ELF-1 (cell line): ENCODE measurements at places on chromosomes 7 and 10.

DNA sequence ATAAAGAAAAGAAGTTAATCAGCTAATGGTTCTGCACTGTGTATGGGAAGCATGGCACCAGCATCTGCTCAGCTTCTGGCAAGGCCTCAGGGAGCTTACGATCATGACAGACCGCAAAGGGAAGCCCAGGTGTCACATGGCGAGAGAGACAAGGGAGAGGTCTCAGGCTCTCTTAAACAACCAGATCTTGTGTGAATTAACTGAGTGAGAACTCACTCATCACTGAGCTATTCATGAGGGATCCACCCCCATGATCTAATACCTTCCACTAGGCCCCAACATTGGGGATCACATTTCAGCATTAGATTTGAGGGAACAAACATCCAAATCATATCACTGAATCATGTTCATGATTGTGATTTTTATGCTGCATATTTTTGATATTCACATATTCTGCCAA lies 5.8 kb downstream of the USP54 start:
- no peak for DNase-seq

DNA sequence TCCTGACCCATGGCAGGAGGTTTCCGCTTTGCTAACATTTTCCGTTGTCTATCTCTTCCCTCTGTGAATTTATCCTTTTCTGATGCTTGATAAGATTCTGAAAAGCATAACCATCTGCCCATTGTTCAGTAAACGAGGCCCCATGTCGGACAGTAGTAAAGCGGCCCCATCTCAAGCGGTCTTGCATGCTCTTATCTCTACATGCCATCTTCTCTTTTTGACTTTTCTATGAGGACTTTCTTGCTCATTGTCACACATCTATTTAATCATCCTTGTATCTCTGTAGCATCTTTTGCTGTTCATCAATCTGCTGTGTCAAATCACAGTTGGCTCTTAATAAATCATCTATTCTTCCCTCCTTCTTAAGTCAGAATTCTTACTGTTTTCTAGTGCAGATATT lies 37.6 kb downstream of the ZNF248 start:
- no peak for DNase-seq

DNA sequence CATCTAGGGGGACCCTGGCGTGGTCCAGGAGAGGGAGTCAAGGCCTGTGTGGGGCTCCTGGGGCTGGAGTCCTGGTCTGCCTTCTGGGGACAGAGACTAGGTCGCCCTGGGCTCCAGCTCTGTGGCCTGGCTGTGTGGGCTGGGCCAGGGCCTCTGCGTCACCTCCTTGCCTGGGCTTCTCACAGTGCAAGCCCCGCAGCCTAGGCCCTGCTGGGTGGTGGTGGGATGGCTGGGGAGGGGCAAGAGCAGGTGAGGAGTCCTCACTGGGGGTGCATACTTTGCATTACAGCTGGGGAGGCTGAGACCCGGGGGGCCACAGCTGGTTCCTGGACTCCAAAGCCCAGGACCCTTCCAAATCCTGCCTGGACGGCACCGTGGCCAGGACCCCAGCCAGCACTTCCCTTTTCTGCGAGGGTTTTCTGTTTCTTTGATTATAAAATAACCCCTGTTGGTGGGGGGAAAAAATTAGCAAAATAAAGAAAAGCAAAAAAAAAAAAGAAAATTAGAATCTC lies 23.5 kb downstream of the PWWP2B start:
- no peak for DNase-seq

DNA sequence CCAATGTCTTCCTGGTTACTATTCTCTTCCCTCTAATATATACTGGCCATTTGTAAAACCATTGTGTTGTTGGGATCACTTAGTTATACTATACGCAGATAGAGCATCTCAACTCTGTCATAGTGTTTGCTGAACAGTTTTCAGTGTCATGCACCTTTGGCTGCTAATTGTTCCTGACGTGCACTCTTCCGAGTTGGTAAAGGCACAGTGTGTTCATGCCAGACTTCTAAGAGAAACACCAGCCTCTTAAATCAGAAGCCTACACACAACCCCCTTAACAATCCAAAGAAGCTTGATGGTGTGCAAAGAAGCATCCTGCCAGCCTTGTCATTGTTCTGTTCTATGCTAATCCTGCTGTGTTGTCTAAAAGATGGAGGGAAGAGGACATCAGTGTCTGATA lies 131.1 kb downstream of the MAPK8 start:
- no peak for DNase-seq

DNA sequence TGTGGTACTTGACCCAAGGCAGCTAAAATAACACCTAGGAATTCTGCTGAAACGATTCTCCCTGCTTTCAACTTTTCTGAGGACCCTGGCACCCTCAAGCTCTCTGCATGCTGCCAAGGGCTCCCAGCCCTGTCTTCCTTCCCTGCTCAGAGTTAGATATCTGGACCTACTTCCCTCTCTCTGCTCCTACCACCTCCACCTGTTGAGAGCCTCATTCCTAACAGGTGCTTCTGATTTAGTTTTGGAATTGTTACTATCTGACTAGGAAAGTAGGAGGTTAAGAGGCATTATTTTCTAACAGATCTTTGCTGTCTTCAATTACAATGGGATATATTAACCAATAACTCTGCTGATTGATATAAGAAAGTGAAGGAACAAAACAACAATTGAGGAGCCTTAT lies 253.8 kb downstream of the FZD1 start:
- no peak for DNase-seq

DNA sequence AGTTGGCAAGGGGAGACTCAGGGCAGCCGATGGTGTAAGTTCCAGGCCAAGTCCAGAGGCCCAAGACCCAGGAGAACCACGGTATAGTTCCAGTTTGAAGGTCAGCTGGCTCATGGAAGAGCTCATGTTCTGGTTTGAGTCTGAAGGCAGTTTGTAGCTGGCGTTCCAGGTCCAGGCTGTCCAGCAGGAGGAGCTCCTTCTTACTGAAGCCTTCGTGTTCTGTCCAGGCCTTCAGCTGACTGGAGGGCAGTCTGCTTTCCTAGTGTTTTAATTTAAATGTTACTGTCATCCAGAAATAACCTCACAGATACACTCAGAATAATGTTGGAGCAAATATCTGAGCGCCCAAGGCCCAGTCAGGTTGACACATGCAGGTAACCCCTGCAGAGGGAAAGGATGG lies 4.2 kb downstream of the SUN1 start:
- DNase-seq, result peak; percentile 49

GRCh38 chr10:131452926-131453720 lies 141.6 kb upstream of the TCERG1L start:
- peak; percentile 85 for DNase-seq

- DNase-seq, result no peak
Measured at GRCh38 chr7:33155811-33156210, 26.4 kb downstream of the BBS9 start.

GRCh38 chr10:25226775-25227682 lies 52.2 kb downstream of the GPR158 start:
- DNase-seq, result peak; percentile 47

GRCh38 chr10:3807211-3807927 lies 22.4 kb upstream of the KLF6 start:
- DNase-seq, result peak; percentile 90

DNA sequence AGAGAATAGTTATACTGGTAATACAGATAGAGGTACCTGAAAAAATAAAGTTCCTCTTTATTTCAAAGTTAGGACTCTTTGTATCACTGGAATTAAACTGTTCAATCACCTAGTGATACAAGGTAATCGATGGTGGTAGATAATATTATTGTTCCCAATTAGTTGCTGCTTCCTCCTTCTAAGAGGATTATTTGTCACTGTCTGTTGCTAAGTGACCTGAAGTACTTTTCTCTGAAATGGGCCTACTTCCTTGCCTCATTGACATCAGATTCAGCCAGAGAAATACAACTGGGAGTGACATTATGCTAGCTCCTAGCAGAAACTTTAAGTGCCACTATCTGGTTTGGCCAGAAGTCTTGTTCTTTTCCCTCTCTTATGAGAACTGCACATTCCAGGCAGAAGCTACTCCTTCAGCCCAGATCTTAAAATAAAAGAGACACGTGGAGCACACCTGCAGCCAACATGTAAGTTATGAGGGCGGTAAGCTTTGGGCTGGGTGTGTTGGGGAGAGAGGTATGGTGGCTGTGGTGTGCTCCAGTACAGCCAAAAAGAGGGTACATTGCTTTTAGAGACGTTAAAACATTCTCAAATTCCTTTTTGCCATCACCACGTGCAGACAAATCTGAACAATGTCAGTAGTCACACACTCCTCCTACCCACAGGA lies 54.8 kb downstream of the MINDY3 start:
- no peak for DNase-seq

GRCh38 chr10:86091216-86091615 lies 275.4 kb downstream of the GRID1 start:
- peak; percentile 37 for DNase-seq

DNA sequence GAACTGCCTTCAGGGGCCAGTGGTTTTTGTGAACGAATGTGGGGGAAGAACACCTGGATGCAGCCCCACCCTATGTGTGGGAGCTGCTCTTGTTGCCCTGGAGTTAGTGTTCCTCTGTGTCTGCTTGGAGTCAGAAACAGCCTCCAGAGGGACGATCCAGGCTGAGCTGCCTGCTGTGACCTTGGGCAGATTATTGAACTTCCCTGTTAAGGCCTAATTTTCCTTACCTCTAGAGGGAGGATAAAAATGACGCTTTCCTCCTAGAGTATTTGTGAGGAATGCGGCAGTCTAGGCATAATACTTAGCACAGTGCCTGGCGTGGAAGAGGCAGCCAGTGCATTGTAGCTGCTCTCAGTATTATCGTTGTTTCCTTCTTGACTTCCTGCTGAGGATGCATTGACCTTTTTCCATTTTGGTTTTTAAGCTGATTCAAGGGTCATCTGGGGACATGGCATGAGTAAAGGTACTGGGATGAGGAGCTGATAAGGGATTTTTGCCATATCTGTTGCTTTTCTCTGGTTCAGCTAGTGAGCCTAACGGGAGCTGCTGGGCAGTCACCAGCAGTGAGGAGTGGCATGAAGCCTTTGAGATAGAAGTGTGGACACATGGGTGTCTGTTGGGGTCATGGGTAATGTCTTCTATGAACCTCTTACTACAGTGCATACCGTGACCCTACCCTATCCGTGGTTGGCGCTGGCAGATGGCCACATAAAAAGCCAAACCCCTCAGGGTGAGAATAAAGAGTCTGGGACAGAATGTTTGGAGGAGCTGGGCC lies 6.4 kb downstream of the ZFYVE27 start:
- DNase-seq, result no peak

DNA sequence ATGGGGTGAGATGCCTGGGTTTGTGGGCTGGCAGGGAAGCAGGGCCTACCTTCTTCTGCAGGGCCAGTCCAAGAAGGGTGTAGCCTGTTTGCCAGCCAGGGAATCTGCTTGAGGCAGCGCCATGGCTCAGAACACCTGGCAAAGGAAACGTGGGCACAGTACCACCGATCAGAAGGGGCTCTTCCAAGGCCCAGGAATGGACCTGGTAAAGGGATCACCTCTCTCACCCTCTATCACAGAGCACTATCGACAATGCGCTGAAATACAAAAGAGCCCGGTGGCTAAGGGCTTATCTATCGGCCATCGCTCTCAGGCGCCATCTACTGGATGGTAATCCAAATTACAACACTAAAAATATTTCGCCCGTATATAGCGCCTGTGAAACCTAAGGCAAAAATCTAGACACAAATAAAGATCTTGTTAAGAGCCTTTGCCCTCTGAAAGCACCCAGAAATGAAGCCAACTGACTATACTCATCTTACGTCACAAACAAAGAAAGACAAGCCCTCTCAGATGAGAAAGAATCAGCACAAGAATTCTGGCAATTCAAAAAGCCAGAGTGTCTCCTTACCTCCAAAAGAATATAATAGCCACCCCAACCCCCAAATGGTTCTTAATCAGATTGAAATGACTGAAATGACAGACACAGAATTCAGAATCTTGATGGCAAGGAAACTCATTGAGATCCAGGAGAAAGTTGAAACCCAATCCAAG lies 217.8 kb upstream of the HPS1 start:
- DNase-seq, result peak; percentile 69

- DNase-seq, result no peak
Measured at GRCh38 chr7:28937103-28937502, 21.0 kb downstream of the TRIL start.

DNA sequence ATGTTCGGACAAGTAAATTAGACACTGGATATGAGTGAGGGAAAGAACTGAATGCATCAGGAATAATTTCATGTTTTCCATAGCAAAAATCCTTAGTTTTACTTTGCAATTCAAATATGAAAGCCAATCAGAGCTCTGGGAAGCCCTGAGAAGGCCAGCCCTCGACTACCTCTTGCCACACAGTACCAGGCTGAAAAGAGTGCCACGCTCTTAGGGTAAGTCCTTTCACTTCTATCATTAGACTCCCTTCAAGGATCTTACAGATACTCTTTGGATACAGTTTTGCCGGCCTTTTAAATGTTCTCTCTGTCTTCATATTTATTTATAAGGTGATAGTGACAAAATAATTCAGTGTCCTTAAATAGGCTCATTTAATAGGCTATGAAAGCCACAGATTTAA lies 1.9 kb downstream of the COBL start:
- DNase-seq, result no peak

- no peak for DNase-seq
Measured at GRCh38 chr10:2893158-2893845, 174.0 kb upstream of the PFKP start.

GRCh38 chr10:15242261-15242840 lies 73.9 kb upstream of the NMT2 start:
- DNase-seq, result no peak

- no peak for DNase-seq
Measured at GRCh38 chr7:113197274-113197673, 78.9 kb upstream of the SMIM30 start.

GRCh38 chr10:12949248-12949647 lies 52.3 kb downstream of the CCDC3 start:
- no peak for DNase-seq

DNA sequence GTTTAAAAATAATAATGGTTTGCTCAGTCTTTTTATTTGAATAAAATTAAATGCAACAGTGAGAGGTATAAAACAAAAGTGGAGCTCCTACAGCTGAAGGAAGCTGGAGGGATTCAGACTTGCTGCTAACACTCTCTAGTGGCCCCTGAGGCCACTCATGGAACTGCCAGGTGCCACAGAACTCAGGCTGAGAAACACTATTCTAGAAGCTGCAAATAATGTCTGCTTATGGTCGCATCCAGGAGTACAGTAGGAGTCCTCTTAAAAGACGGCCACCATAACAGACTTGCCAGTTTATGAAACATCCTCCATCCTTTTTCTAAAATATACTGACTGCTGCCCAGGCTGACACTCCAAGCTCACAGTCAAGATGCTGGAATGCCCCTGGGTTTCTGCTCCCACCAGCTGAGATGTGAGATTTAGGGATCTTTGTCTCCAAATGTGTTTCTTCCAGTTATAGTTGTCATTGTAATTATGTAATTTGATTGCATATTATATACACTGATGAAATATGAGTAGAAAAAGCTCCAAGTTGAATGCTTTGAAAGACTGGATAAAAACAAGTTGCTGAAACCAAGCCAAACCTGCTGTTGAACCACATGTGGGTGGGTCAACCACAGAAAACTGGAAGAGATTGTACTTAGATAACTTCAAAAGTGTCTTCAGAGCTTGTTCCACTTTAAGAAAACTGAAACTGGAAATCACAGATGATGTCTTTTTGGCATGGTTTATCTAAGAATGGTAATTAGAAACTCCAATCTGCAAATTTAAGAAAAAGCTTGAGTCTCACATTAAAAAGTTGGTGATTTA lies 213.7 kb upstream of the AOAH start:
- no peak for DNase-seq
